ENCODE measurements at places on chromosomes 7 and 10.

- DNase-seq, result no peak
Observed at GRCh38 chr7:50207686-50208255, 96.7 kb upstream of the IKZF1 start.

DNA sequence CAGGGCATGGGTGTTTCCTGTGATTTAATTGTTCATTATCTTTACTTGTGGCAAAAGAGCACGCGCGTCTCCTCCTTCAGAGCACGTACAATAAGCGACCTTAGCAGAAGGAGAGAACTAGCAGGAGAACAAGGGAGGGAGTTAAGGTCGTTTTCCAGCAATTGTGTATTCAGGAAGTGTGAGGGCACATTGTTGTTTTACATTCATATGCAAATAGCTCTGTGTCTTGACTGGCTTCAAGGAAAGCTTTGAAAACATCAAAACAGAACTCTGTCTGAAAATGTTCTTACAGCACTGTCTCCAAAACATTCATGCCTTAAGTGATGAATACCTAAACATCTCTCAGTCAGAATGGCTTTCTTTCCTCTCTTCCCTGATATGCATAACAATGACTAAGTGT, 499.1 kb downstream of the ACTR3B start:
- no peak for DNase-seq

DNA sequence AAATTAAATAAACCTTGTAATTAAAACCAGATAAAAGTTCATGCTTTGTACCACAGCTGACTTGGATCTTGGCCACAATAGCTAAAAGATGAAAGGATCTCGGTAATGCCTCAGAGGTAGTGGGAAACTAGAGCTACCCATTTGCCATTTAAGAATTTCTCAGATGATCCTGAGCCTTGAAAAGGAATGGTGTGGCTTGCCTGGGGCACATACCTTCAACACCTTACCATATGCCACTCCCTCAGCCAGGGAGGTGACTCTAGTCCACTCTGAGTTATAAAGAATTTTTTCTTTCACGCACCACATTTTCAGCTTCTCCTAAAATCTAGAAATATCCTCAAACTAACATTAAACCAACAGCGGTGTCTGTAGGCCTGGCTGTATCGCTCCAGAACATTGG, 516.3 kb upstream of the TEX47 start:
- DNase-seq, result no peak

GRCh38 chr7:151349507-151349853, 7.9 kb downstream of the NUB1 start:
- no peak for DNase-seq

GRCh38 chr7:83161186-83161585, 1.5 kb downstream of the PCLO start:
- DNase-seq, result no peak

- no peak for DNase-seq
Observed at GRCh38 chr7:47290466-47290865, 291.4 kb downstream of the TNS3 start.

- peak; percentile 61 for DNase-seq
Observed at GRCh38 chr7:34042406-34042805, 137.1 kb downstream of the BMPER start.

GRCh38 chr10:91032611-91033206, 111.8 kb upstream of the ANKRD1 start:
- DNase-seq, result no peak

GRCh38 chr7:148698397-148699023, at the start of gene CUL1:
Gene CUL1, plus strand, starts transcription at chr7:148698903. Its CDS starts 31,220 bp downstream, at chr7:148730123.
- peak; percentile 37 for DNase-seq

DNA sequence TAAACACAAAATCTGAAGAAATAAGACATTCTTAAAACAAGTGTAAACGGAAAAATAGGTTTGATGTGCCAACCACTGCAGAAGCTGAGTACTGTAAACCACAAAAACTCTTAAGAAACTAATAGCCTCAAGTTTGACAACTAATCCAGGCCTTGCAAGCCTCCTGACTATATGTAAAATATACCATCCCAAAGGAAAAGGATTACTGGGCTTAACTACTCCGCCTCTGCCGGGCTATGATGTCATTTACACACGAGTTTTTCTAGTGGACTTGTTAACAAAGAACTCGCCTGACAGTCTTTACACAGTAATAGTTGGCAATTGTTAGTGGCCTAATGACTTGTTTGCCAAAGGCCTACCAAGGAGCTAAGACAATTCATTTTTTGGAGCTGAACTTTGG, 2.1 kb downstream of the KIF5B start:
- DNase-seq, result peak; percentile 46

GRCh38 chr10:69078311-69078710, 9.6 kb upstream of the SRGN start:
- no peak for DNase-seq

GRCh38 chr7:135167365-135167917, 3.1 kb downstream of the CYREN start:
- DNase-seq, result no peak

DNA sequence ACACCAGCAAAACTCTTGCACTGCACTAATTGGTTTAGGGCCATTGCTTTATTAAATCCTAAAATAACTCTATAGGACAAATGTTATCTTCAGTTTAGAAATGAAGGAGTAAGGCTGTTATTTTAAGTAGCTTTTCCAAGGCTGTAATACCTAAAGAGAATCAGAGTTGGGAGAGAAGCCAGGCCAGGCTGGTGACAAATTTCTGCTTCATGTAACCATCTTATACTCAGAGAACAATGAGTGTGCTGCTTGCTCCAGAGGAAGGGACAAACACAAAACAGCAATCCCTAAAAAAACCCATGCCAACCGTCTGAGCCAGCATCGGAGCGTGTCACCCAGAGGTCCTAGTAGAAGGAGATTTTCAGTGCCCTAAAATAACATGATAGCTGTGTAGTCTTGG, 49.7 kb upstream of the TARP start:
- DNase-seq, result no peak

GRCh38 chr7:67553378-67553777, 556.7 kb downstream of the TYW1 start:
- peak; percentile 69 for DNase-seq

DNA sequence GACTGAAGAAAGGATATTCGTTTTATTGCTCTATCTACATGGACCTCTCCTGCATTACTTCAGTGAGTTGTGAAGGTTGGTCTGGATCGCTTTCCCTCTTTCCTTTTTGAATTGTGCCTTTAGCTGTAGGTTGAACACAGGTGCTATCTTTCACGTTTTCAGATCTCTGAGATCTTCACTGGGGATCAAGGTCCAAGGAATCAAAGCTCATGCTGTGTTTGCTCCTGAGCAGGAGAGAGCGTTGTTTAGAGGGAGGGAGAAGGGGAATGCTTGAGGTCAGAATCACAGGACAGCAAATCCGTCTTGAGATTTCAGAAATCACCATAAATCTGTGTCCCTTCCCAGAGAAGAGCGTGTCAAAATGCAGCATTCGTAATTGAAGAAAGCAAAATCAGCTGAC, 105.0 kb downstream of the INSYN2A start:
- DNase-seq, result no peak

DNA sequence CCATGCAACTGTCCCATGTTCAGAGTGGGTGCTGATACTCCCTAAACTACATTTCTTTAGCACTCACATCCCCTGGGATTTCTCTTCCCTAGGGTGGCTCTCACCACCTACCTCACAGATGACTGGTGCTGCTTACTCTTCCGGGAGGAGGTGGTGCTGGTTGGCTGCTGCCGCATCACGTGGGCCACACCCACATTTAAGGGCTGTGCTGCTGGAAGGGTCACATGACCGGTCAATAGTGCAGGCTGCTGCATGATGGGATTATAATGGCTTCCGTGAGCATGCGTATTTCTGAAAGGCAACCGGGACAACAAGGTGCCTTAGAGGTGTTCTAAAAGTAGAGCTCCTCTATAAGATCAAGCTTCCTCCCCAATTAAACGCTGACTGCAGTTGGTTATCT, 76.8 kb downstream of the CLEC2L start:
- DNase-seq, result no peak

GRCh38 chr10:26219676-26220075, 3.1 kb downstream of the GAD2 start:
- DNase-seq, result no peak

DNA sequence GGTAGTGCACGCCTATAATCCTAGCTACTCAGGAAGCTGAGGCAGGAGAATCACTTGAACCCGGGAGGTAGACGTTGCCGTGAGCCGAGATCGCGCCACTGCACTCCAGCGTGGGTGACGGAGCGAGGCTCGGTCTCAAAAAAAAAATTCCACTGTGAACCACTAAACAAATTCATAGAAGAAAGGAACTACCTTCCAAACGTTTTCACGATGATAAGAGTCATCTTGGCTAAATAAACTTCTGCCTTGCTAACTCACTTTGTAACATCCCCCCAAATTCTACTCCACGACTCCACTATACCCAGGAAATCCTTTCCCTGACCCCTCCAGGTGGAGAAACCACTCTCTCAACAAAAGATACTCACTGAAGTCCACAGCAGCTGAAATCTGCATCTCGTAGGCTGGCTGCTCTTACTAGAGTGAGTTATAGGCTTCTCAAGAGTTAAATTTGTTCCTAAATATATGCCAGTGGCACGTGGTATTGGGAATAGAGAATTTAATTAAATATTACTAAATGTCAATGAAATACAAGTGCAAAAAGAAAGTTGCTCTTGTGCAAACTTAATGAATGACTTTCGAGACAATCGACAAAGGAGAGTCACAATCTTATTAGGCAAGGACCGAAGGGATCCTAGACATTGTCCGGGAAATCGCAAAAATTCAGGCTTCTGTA, 1.6 kb upstream of the GTF2I start:
- peak; percentile 25 for DNase-seq

DNA sequence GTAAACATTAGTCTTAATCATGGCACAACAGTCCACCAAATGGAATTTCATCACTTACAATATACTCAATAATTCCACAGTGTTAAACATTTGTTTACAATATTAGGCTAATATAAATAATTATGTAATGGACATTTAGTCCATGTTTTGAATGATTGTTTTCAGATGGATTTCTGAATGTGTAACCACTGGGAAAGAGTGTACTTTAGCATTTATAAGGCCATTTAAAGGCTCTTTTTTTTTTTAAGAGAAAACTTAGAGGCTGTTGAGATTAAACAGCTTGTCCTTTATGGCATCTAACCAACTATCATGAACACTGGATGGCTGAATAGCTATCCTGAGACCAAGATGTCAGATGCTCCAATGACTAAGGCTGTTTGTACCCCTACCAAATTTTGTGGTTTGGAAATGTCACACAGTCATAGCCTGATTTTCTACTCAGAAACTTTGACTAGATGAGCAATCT, 248.3 kb upstream of the GLI3 start:
- no peak for DNase-seq

- DNase-seq, result no peak
Observed at GRCh38 chr10:47195274-47195885, 104.6 kb upstream of the GDF10 start.

GRCh38 chr10:86651021-86651471, 3.3 kb upstream of the OPN4 start:
- no peak for DNase-seq

GRCh38 chr7:157962458-157963306, 624.9 kb downstream of the PTPRN2 start:
- DNase-seq, result no peak

GRCh38 chr10:8544057-8544380, 489.5 kb downstream of the GATA3 start:
- DNase-seq, result no peak

- no peak for DNase-seq
Observed at GRCh38 chr7:55420530-55420929, 55.4 kb downstream of the LANCL2 start.

DNA sequence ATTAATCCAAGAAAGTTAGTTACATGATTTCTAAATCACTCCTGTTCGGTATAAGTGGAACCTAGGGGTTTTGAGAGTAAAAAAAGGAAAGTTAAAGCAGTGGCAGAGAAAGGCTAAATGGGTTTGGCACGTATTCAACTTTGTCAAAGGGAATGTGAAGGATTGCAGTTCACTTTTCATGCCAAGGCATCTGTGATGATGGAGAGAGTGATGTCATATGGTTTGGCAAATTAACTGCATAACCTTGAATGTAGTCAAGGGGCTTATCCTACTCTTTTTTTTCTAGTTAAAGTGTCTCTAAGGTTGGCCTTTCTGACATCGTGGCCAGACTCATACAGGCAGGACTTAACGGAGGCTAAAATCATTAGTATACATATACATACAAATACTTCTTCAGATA, 277.8 kb downstream of the EXOC4 start:
- peak; percentile 4 for DNase-seq

DNA sequence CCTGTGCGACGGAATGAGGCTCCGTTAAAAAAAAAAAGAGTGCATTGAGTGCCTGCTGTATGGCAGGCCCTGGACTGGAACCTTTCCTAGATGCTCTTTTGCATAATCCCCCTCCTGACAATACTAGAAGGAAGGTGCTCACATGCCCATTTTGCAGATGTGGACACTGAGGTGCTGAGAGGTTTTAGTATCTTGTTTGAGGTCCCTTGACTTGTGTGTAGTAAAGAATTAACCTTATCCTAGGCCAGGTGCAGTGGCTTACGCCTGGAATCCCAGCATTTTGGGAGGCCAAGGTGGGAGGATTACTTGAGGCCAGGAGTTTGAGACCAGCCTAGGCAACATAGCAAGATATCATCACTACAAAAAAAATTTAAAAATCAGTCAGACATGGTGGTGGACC, 46.6 kb downstream of the TMEM130 start:
- no peak for DNase-seq

DNA sequence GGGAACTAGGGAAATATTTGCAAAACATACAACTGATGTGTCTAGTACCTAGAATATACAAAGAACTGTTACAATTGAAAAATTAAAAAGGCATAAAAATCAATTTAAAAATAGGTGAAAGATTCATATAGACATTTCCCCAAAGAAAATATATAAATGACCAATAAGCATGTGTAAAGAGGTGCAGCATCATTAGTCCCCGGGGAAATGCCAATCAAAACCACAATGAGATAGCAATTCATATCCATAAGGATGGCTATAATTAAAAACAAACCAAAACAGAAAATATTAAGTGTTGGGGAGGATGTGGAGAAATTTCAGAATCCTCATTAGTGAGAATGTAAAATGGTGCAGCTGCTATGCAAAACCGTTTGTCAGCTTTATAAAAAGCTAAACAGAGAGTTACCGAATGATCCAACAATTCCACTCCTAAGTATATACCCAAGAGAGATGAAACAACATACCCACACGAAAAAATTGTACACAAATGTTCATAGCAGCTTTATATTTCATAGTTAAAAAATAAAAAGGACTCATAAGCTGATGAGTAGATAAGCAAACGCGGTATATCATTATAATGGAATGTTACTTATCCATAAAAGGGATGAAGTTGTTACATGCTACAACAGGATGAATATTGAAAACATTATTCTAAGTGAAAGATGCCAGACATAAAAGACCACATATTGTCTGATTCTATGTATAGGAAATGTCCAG, 210.1 kb upstream of the INHBA start:
- no peak for DNase-seq

DNA sequence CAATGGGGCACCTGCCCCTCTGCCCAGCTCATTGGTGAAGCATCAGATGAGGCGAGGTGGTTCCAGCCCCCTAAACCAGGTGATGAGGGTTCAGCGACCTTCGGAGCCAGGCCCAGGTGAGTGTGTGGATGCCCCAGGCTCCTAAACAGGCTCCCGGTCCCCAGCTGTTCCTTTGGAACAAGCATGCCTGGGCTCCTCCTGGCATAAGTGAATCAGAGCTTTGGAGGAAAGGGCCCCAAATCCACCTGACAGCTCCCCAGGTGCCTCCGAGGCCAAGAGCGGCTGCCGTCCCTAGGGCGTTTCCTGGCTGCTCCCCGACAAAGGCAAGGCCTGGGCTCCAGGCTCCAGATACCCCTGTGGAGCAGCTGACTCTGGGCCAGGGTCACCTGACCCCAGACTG, 61.3 kb downstream of the YKT6 start:
- DNase-seq, result no peak
